ENCODE measurements at places on chromosomes 2 and 18.

DNA sequence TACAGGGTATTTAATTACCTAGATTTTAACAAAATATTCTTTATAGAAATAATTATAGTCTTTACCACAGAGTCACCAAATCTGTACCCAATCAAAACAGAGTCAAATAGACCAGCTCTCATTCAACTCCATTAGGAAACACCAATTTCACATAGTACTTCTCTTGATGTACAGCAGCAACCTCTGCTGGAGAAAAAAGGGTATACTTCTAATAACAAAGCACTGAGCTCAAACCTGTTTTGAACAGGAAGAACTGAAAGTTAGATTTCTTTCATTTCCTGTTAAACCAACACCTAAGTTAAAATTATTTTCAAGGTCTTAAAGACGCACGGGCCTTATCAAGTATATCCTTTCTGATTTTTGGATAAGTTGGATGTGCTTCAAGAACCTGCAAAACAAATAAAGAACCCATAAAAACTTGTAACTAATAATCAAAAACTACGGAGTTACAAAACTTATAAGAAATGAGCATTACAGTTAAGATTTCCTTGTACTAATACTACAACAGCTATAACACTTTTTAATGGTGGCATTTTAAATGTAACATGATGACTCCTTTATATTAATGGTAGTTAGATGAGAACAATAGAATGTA is 79.0 kb downstream of the TTC21B start:
- peak; percentile 49 for DNase-seq

DNA sequence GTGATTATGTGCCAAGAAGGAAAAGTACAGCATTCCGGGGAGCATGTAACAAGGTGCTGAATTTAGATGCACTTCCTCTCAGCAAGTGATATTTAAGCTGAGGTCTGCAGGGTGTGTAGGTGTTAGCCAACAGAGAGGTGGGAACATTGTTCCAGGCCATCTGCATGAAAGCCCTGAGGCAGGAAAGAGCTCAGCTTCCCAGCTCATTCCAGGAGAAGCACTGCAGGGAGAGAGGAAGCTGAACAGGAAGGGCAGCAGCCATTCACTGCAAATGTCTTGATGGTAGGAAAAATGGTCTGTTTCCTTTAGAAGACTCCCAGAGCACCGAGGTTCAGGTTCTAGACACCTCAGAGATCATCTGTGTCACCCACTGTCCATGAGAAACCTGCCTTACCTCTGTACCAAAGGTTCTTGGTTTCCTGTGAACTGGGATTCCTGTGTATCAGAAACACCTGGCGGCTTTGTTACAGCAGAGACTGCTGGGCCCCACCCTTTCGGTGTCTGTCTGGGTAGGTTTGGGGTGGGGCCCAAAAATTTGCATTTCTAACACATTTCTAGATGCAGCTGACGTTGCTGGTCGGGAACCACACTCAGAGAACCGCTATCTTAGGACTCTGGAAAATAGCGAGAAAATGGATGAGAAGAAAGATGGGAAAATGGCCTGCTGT is 84.0 kb downstream of the RTN4 start:
- DNase-seq, result no peak

GRCh38 chr18:33761363-33761762 is 183.3 kb downstream of the ASXL3 start:
- DNase-seq, result no peak

DNA sequence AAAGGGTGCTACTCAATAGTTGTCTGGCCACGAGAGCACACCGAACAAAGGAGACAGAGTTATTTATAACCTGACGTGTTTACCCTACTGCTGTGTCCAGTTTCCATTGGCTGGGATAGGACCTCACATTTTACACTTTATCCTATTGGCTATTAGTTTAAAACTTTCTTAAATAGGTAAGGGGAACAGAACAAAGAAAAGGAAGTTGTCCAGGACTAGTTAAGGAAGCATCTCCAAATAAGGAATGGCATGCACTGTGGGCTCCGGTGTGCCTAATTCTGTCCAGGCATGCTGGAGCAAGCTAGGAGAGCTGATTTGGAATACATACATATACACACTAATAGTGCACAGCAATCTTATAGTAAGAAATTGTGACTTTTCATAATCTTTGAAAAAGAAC is 72.2 kb downstream of the CAB39 start:
- DNase-seq, result no peak

GRCh38 chr18:60162388-60162787 is 210.2 kb downstream of the MC4R start:
- no peak for DNase-seq

- DNase-seq, result no peak
These were observed 642 bp upstream of the STEAP3 start for GRCh38 chr2:119222863-119223520.

GRCh38 chr2:144587306-144587705 is 67.4 kb upstream of the ZEB2 start:
- DNase-seq, result no peak

DNA sequence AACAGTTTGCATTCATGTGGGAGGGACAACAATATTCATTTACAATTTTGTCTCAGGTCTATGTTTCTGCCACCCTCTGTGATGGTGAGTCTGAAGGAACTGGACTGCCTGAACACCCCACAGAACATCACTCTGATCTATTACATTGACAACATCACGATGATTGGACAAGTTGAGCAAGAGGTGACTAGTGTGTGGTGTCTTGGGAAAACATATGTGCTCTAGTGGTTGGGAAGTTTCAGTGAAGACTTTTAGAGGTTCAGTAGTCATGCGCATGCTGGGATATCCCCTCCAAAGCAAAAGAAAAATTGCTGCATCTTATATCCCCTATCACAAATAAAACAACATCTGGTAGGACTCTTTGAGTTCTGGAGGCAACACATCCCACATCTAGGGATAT is 18.6 kb upstream of the CTLA4 start:
- DNase-seq, result no peak

DNA sequence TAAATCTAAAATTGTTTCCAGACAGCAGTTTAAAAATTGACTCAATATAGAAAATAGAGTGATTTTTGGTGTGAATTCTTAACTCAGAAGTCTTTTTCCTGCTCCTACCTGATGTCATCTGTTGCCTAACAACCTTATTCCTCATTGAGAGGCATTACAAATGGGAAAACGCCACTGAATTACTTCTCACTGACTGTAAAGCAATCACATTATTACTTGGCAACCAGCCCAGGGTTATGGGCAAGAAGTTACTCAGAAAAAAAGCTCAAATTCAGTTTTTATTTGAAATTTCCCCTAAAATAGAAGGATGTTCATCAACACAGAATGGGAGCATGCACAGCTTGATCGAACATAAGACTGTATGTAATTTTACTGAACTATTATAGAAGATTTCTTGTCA is 201.8 kb upstream of the GULP1 start:
- no peak for DNase-seq

DNA sequence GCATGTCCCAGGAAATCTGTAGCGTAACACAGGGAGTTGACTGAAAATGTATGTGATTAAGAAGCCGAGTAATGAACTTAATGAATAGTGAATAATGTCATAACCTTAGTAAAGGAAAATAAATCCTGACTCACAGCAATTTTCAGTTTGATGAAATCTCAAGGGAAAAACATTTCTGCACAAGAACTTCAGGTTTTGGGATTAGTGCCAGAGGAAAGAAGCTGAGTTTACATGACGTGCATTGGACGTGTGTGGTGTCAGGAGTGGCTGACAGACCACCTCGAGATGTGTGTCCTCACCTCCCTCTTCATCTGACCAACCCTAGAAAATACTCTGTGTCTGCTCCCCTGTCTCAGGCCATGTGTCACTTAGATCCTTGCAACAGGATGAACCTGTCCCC is 39.1 kb downstream of the VWA3B start:
- DNase-seq, result no peak

GRCh38 chr2:118250463-118250862 is 162.2 kb downstream of the INSIG2 start:
- DNase-seq, result no peak

DNA sequence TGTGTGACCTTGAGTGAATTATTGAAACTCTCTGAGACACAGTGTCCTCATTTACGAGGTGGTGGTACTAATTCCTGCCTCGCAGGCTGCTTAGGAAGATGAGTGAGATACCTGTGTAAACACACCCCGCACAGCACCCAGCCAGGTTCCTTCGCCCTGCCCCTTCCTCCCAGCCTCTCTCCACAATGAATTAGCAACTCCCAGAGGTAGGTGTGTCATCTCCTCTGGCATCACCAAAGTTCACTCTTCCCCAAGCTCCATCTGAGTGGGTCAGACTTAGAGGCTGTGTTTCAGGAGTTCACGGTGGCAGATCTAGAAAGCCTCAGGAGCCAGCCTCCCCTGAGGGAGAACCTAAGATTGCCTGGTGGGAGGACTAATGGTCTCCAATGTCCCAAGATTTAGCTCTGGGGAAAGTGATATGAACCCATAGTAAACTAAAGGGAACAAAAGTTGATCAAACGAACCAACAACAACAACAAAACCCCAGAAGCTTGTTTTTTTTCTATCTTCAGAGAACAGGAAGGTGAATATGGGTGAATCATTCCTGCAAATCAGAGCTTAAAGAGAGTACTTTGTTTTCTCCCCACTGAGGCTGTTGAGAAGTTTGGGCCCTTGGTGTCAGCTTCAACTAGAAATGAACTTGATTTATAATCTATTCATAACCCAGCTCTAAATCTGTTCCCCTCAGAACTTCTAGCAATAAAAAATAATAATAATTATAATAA is 44.4 kb upstream of the NRP2 start:
- DNase-seq, result no peak

DNA sequence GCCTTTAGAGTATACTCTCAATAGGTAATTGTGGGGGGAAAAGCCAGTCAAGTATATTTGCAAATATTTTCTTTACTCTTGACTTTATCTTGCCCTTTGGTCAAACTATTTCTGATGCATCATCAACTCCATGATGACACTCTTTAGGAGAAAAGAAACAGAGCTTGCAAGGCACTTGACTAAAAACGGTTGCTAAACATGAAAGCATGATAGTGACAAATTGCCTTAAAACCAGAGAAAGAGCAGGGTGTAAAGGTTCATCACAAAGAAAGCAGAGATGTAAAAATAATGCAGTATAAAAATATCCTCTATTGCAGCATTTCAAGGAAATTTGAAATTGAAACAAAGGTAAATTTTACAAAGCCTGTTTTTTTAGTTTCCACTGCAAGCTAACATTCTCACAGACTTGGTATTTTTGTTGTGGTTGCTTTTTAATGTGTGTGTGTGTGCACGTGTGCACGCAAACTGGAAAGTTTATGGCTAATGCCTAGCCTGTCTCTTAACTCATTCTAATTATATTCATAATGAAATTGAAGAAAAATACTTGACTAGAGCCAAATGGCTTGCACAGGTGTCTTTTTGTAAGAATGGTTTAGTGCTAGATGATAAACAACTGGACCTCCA is 503.6 kb downstream of the ARHGAP15 start:
- DNase-seq, result no peak

GRCh38 chr2:228613133-228613850 is 431.8 kb upstream of the SPHKAP start:
- DNase-seq, result no peak

DNA sequence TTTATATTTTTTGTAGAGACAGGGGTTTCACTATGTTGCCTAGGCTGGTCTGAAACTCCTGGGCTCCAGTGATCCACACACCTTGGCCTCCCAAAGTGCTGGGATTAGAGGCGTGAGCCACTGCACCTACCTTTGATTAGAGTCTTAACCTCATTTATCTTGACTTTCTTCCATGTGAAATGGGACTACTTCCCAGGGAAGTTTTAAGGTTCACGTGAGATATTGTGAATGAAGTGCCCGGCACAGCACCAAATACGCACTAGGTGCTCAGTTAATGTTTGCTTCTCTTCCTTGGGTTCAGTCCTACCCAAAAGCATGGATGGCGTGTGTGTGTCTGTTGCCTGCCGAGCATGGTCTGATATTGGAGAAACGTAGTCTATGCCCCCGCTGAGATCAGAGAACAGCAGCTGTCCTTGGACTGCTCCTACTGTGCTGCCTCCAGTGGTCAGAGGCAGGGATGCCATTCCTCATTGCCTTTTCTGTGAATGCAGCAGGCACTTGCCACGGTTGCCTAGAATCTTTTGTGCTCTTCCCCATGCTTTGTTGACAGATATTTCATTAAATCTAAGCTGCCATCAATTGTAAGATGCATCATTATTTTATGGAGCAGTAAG is 12.3 kb upstream of the TFCP2L1 start:
- peak; percentile 20 for DNase-seq

DNA sequence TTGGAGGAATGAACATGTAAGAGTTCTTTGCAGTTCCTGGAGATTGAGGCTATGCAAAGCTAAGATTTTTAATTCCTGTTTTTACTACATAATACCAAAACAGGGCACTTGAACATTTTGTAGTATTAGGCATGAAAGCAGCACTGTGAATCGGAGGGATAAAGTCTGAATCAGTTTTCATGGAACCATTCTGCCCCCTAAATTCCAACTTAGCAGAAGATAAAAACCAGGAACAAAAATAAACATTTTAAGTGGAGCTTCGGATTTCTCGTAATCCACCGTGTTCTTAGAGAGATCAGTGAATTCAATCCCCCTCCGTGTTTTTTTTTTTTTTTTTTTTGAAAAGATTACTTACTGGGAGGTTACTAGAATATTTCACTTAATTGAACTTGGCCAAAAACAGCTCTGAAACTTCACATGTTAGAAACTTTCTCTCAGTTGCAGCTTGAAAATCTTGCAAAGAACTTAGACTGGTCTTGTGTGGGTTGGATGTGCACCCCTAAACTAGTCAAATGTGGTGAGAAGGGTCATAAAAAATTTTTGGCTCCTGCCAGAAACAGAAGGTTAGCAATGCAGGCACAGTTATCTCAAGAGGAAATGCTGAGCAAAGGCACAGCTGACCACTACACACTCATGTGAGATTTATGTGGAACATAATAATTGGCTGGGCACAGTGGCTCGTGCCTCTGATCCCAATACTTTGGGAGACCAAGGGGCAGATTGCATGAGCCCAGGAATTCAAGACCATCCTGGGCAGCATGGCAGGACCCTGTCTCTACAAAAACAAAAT is 145.4 kb upstream of the RNF152 start:
- no peak for DNase-seq

DNA sequence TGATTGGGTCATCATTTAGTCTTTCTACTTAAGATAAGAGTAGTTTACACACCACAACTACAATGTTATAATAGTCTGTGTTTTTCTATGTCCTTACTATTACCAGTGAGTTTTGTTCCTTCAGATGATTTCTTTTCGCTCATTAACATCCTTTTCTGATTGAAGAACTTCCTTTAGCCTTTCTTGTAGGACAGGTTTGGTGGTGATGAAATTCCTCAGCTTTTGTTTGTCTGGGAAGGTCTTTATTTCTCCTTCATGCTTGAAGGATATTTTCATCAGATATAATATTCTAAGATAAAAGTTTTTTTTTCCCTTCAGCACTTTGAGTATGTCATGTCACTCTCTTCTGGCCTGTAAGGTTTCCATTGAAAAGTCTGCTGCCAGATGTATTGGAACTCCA is 38.0 kb upstream of the SLC16A14 start:
- DNase-seq, result no peak

DNA sequence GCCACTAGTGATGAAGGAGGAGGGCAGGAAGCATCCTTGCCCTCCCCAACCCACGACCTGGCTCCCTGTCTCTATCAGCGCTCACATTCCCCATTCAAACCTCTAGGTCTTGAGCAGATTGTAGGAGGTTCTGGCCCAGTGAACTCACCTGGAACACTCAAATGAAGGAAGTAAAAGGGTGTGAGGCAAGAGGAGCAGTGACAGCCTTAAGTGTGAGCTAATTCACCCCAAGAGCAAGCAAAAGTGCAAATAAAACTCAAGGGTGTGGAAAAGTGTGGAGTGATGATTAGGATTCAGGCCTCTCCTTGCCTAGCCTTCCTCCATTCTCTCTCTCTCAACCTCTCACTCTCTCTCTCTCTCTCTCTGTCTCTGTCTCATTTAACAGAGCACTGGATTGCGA is 41.0 kb downstream of the CYBRD1 start:
- no peak for DNase-seq

- DNase-seq, result no peak
These were observed 326.3 kb upstream of the MC4R start for GRCh38 chr18:60698901-60699300.
